ENCODE measurements at places on chromosomes 11 and 22. TPM values are rescaled to one million over a fixed set of nuclear protein-coding genes. Genes with fewer than 3 reads are reported as not detected.

The CTNND1 gene
- total RNA-seq = 6.0 TPM

The CYP2D6 gene
- 2.9 TPM for total RNA-seq

The FOSL1 gene
- total RNA-seq = not detected

DNA sequence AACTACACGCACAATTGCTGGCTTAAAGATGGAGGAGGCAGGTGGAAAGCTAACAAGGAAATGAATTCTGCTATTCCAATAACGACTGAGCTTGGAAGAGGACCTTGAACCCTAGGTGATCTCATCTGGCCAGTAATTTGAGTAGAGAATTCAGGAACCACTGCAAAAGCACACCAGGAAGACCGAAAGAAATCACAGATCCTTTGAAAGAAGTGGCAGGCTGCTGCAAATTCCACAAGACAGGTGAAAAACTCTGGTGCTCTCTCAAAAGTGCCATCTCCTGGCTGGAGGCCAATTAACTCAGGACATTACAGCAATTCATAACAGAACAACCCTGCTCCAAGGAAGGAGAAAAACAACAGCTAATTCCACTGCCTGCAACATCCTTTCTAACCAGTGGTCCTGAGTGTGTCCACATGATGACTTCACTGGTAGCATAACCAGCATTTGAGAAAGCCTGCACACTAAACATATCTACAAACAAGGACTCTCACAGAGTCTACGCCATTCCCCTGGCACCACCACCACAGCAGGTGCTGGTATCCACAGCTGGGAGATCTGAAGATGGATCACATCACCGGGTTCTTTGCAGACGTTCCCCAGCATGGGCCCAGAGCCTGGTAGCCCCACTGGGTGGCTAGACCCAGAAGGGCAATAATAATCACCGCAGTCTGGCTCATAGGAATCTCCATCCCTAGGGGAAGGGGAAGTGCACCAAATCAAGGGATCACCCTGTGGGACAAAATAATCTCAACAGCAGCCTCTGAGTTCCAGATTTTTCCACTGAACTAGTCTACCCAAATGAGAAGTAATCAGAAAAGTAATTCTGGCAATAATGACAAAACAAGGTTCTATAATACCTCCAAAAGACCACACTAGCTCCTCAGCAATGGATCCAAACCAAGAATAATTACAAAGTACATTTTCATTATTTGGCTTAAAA lies 44.9 kb upstream of the CLTCL1 start:
- H3K4me1 ChIP-seq = no peaks in the 10 kb centered on the region
- no peaks in the 10 kb centered on the region for H3K27me3 ChIP-seq
- DNase-seq = no peak
- H3K36me3 ChIP-seq = peaks cover 95% of the 10 kb centered on the region
- no peak overlapping the region for H3K27ac ChIP-seq

GRCh38 chr11:64055077-64055476 lies 19.3 kb downstream of the FLRT1 start:
- H3K4me1 ChIP-seq = no peaks in the 10 kb centered on the region
- no peak overlapping the region for H3K27ac ChIP-seq
- no peaks in the 10 kb centered on the region for H3K36me3 ChIP-seq
- peak; percentile 46 for DNase-seq
- no peak overlapping the region for H3K4me3 ChIP-seq
- H3K27me3 ChIP-seq = no peaks in the 10 kb centered on the region

DNA sequence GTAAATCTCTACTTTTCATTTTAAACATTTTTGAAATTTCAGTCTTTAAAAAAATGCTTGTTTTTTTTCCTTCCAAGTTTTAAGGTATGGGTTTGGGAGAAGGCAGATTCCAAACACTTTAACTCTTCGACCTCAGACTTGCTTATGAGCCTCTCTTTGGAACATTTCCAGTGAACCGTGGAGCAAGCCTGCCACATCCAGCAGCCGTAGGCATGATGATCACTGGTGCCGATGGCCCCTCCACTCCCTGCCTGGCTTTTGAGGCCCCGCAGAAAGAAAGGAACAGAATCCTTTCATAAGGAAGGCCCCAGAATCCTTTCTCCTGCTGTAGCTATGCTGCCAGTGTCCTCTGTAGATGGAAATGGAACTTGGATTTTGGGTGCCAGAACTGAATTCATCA lies 50.7 kb downstream of the BMAL1 start:
- no peaks in the 10 kb centered on the region for H3K36me3 ChIP-seq
- H3K4me1 ChIP-seq = no peaks in the 10 kb centered on the region
- DNase-seq = no peak
- H3K27ac ChIP-seq = no peak overlapping the region
- H3K4me3 ChIP-seq = no peak overlapping the region

DNA sequence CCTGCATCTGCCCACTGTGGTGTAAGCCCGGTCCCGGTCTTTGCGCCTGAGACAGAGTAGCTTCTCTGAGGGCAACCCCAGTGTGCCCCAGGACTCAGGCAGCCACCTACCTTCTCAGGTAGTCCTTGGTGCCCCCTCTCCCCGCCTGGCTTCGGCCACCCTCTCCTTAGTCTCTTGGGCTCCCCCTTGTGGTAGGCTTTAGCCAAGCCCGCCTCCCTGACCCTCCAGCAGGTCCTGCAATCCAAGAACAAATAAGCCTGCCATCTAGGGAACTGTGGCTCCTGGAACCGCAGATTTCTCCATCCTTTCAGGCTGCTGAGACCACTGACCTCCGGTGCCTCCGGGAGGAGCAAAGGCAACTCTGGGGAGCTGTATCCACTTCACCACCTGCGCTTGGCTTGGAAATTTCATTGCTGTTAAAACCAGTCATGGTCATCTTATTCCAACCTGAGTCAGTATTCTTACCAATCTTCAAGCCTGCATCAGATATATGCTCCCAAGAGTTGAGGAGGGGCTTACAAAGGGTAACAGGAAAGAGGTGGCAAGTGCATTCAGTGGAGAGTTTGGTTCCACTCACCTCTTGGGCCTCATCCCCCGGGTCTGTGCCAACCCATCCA lies 52.8 kb upstream of the TENM4 start:
- H3K27me3 ChIP-seq = no peaks in the 10 kb centered on the region
- peak; percentile 94 for DNase-seq
- no peaks in the 10 kb centered on the region for H3K36me3 ChIP-seq
- no peak overlapping the region for H3K27ac ChIP-seq
- H3K4me3 ChIP-seq = no peak overlapping the region
